ENCODE measurements at places on chromosomes 2 and 18. TPM values are rescaled to one million over a fixed set of nuclear protein-coding genes. Genes with fewer than 3 reads are reported as not detected.

- DNase-seq: no peak
- no peak overlapping the region for H3K27ac ChIP-seq
- H3K27me3 ChIP-seq: no peaks in the 10 kb centered on the region
- H3K36me3 ChIP-seq: no peaks in the 10 kb centered on the region
- no peak overlapping the region for H3K4me3 ChIP-seq
- H3K4me1 ChIP-seq: no peaks in the 10 kb centered on the region
Observed at GRCh38 chr18:4245456-4245855, 209.7 kb downstream of the DLGAP1 start.

GRCh38 chr2:230650585-230651137 is 62.0 kb upstream of the CAB39 start:
- H3K4me3 ChIP-seq: no peak overlapping the region
- H3K4me1 ChIP-seq: no peaks in the 10 kb centered on the region
- no peak for DNase-seq
- H3K36me3 ChIP-seq: no peaks in the 10 kb centered on the region
- H3K27ac ChIP-seq: no peak overlapping the region

DNA sequence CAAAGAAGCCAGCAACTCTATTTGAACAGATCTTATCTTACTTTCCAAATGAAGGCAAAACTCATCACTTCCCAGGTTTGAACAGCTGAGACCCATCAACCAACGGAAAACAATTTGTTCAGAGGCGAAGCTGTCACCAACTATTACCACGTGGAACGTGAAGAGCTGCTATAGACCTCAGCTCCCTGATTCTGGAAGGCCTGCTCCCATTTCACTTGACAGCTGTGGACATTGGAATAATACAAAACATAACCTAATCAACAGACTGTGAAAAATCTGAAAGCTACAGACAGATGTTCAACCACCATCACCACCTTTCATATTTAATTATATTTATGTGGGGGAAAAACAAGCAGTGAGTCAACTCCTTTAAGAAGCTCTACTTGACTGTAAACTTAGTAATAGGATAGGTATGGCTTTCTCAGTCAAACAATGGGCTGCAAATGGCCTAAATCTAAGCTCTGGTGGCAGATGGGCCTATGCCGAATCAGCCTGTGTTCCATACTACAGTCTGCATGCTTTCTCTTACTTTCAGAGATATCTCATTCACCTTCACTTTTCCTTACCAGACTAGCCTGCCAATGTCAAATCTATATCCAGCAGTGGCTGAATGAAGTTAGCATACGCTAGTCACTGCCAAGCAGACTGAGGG is 896.4 kb downstream of the TDRD15 start:
- DNase-seq: no peak
- H3K4me1 ChIP-seq: no peaks in the 10 kb centered on the region
- H3K36me3 ChIP-seq: no peaks in the 10 kb centered on the region
- H3K4me3 ChIP-seq: no peak overlapping the region

- no peak overlapping the region for H3K4me3 ChIP-seq
- no peaks in the 10 kb centered on the region for H3K4me1 ChIP-seq
- H3K36me3 ChIP-seq: no peaks in the 10 kb centered on the region
- H3K27ac ChIP-seq: no peak overlapping the region
- DNase-seq: no peak
- no peaks in the 10 kb centered on the region for H3K27me3 ChIP-seq
Observed at GRCh38 chr18:52499644-52500043, 159.6 kb downstream of the DCC start.

- peak overlapping the region; percentile 88 for H3K27ac ChIP-seq
- H3K27me3 ChIP-seq: no peaks in the 10 kb centered on the region
- H3K4me3 ChIP-seq: no peak overlapping the region
- peaks cover 39% of the 10 kb centered on the region for H3K4me1 ChIP-seq
Observed at GRCh38 chr2:9311488-9311887, 104.9 kb downstream of the ASAP2 start.

C2orf81 gene
- total RNA-seq: 0.46 TPM

DNA sequence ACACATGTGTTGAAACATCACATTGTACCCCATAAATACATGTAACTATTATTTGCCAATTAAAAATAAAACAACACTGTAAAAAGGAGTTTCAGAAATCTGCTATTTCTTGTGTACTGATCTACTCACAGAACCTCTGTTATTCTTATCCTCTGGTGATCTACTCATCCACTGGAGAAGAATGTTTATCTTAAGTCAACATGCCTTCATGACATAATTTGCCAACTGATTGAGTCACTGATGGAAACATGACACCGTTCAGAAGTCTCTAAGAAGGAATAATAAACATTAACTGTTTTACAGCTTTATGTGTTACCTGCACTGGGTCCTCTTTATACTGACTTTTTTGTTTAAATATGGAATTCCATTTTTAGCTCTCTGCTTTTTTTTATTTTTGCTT is 555.2 kb downstream of the DCDC2C start:
- no peak for DNase-seq
- no peak overlapping the region for H3K27ac ChIP-seq
- no peaks in the 10 kb centered on the region for H3K27me3 ChIP-seq
- H3K4me3 ChIP-seq: no peak overlapping the region

GRCh38 chr18:43961722-43962121 is 684.4 kb upstream of the SYT4 start:
- H3K36me3 ChIP-seq: no peaks in the 10 kb centered on the region
- H3K27ac ChIP-seq: no peak overlapping the region
- no peak overlapping the region for H3K4me3 ChIP-seq
- no peaks in the 10 kb centered on the region for H3K4me1 ChIP-seq
- no peak for DNase-seq

- DNase-seq: no peak
- H3K27ac ChIP-seq: no peak overlapping the region
- H3K27me3 ChIP-seq: peaks cover 9% of the 10 kb centered on the region
- H3K36me3 ChIP-seq: no peaks in the 10 kb centered on the region
Observed at GRCh38 chr2:113028112-113028511, 22.9 kb downstream of the IL36A start.

DNA sequence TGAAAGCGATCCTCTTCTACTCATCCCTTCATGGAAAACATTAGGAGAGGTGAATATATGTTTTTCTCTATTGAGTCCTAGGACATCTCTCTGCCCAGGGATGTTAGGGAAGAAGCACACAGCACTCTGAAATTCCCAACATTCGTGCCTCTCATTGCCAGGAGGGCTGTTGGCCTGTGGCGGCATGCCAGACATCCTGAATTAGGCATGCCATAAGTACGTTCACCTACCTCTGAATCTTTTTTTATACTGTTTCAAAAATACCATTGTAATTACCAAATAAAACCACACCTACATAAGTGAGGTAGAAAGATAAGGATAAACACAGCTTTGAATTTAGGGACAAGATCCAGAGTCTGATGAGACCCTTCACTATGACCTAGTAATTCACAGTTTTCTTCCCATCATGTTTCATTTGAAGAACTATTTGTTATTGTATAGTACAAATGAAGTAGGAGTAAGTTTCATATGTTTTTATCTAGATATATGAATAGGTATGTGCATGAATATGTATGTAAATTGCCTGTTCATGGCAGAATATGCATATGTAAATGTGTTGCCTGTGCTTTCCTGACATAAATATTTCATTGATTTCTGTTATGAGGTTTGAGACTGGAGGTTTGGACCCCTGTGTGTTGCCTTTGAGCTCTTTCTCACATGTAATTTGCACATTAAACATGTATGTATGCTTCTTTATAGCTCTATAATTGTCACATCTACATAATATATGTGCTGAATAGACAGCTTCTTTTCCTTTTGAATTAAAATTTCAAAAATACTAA is 66.6 kb upstream of the STAM2 start:
- H3K27me3 ChIP-seq: no peaks in the 10 kb centered on the region
- no peak for DNase-seq
- no peaks in the 10 kb centered on the region for H3K36me3 ChIP-seq
- H3K27ac ChIP-seq: no peak overlapping the region

SP100 gene
- 28.0 TPM for total RNA-seq

DNA sequence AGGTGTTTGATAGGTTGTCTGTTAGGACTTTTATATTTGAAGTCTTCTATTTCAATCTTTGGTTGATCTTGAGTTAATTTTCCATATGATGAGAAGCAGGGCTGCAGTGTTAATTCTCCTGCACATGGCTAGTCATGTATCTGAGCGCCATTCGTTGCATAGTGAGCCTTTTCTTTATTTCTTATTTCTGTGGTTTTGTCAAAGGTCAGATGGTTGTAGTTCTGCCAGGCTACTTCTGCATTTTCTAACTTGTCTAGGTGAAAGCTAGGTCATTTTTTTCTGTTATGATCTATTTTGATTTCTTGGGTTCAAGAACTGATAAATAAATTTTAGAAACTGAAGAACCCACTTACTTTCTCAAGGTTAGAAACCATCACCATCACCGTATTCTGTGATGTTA is 56.7 kb downstream of the CCDC74A start:
- peaks cover 4% of the 10 kb centered on the region for H3K27me3 ChIP-seq
- no peaks in the 10 kb centered on the region for H3K36me3 ChIP-seq
- H3K4me1 ChIP-seq: no peaks in the 10 kb centered on the region
- no peak overlapping the region for H3K4me3 ChIP-seq
